Activated CD4-positive, alpha-beta memory T cell treated with anti-CD3 and anti-CD28 coated beads, Interleukin-2, amount 10 ng/mL, durations not matched to agents 7 days and 5 days (primary cell): ENCODE measurements at places on chromosomes 5 and 9. TPM values are rescaled to one million over a fixed set of nuclear protein-coding genes. Genes with fewer than 3 reads are reported as not detected.

DNA sequence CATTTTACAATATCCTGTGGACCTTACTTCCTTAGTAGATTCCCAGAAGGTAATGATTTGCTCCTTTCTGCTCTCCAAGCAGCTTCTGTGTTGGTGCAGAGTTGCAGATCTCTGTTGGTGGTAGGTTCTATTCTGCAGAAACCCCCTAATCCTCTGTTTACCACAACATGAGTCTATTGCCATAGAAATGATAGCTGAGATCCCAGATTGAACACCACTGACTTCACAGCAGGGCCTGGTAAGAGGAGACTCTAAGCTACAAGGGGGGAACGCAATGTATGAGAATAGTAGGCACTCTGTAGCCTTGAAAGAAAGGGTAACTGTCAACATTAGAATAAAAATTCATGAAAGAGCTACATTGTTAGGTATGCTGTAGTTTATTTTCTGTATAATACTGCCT is 59.5 kb downstream of the MUSK start:
- H3K4me1 ChIP-seq, result no peaks in the 10 kb centered on the region
- H3K27ac ChIP-seq, result no peak overlapping the region
- no peaks in the 10 kb centered on the region for H3K36me3 ChIP-seq
- no peak for DNase-seq
- H3K27me3 ChIP-seq, result no peaks in the 10 kb centered on the region
- H3K4me3 ChIP-seq, result no peak overlapping the region

GRCh38 chr5:375336-375920 is 53.9 kb downstream of the AHRR start:
- H3K4me1 ChIP-seq, result peaks cover 79% of the 10 kb centered on the region
- peaks cover 24% of the 10 kb centered on the region for H3K36me3 ChIP-seq
- H3K27me3 ChIP-seq, result no peaks in the 10 kb centered on the region
- peak overlapping the region; percentile 90 for H3K27ac ChIP-seq
- DNase-seq, result peak; percentile 14

GRCh38 chr5:136062366-136063274 is 33.8 kb downstream of the TGFBI start:
- peaks cover 2% of the 10 kb centered on the region for H3K27me3 ChIP-seq
- no peaks in the 10 kb centered on the region for H3K4me1 ChIP-seq
- no peak overlapping the region for H3K27ac ChIP-seq
- DNase-seq, result no peak

DNA sequence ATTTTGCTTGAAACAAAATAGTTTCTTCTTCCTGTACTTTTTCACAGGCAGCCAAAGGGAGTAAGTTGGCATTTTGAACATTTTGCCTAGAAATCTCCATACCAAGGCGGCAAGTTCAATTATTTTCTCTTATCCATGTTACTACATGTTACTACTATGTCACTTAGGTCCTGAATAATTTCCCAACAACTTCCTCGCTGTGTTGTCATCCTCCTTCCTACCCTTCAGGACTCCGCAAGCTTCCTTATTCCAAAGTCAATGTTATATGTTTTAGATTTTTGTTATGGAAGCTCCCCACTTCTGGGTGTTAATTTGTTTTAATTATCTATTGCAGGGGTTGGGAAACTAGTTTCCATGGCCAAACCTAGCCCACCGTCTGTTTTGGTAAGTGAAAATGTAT is 9.9 kb upstream of the B4GALT1 start:
- H3K4me1 ChIP-seq, result peaks cover under 1% of the 10 kb centered on the region
- DNase-seq, result no peak
- H3K4me3 ChIP-seq, result no peak overlapping the region
- no peaks in the 10 kb centered on the region for H3K36me3 ChIP-seq
- no peak overlapping the region for H3K27ac ChIP-seq

- peak overlapping the region; percentile 74 for H3K4me3 ChIP-seq
- no peak overlapping the region for H3K27ac ChIP-seq
- H3K27me3 ChIP-seq, result peaks cover 47% of the 10 kb centered on the region
- H3K36me3 ChIP-seq, result no peaks in the 10 kb centered on the region
- no peak for DNase-seq
Measured at GRCh38 chr5:161545344-161546094, 1.0 kb downstream of the GABRB2 start.

- H3K36me3 ChIP-seq, result no peaks in the 10 kb centered on the region
- DNase-seq, result no peak
- H3K4me3 ChIP-seq, result no peak overlapping the region
- H3K27me3 ChIP-seq, result no peaks in the 10 kb centered on the region
- no peak overlapping the region for H3K27ac ChIP-seq
Measured at GRCh38 chr5:92402045-92402444, 1018.9 kb upstream of the ARRDC3 start.

DNA sequence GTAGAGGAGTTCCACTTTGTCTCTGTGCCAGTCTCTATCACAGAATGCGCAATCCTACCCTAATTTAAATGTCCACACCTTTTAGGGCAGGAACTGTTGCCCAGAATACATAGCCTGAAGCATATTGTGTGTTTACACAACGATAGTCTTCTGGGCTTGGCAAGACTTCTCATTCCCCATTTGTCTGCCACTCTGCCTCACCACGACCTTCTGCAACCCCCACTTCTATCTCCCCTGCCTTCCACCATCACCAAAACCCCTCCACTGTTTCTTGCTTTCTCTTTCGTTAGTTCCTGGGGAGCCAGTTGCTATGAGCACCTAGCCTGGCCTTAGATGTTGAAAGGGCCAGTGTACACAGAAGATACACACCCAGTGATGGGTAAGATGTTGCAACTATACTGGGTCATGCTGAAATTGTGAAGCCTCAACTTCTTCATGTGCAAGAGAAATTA is 883 bp upstream of the RNF145 start:
- peak overlapping the region; percentile 81 for H3K27ac ChIP-seq
- peak overlapping the region; percentile 82 for H3K4me3 ChIP-seq
- peaks cover 25% of the 10 kb centered on the region for H3K36me3 ChIP-seq
- no peak for DNase-seq
- H3K27me3 ChIP-seq, result no peaks in the 10 kb centered on the region

GRCh38 chr9:87035879-87036278 is 88.6 kb upstream of the GAS1 start:
- H3K27ac ChIP-seq, result no peak overlapping the region
- DNase-seq, result no peak
- H3K36me3 ChIP-seq, result no peaks in the 10 kb centered on the region
- H3K4me1 ChIP-seq, result no peaks in the 10 kb centered on the region
- no peaks in the 10 kb centered on the region for H3K27me3 ChIP-seq

The C9orf50 gene
- not detected for total RNA-seq

DNA sequence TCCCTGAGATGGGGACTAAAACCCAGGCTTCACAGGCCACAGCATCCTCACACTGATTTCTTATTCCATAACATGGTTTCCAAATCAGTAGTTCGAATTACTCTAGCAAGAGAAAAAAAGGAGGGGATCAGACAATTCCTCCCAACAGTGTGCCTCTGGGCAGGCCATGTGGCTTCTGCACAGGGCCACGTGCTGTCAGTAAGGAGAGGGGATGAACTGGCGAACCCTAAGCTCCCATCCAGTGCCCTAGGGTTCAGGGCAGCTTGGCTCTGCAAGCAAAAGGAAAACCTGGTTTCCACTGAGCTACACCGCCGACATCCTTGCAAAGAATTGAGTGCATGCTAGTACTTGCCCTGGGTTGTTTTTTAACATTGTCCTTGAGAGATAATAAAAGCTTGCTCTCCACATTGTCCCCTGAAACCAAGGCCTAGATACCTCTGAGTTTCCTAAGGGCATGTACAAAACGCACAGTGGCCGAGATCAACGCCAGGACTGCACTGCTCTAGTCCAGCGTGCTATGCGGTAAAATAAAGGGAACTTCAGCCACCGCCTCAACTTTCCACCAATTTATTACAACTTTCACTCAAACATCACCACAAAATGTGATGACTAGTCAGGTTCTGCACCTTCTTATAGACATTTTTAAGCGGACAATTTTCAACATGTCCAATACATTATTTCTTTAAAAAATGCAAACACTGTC is 4.5 kb downstream of the CAMSAP1 start:
- H3K27ac ChIP-seq, result no peak overlapping the region
- no peak for DNase-seq
- H3K4me3 ChIP-seq, result no peak overlapping the region
- H3K36me3 ChIP-seq, result peaks cover 29% of the 10 kb centered on the region
- H3K4me1 ChIP-seq, result peaks cover 36% of the 10 kb centered on the region

DNA sequence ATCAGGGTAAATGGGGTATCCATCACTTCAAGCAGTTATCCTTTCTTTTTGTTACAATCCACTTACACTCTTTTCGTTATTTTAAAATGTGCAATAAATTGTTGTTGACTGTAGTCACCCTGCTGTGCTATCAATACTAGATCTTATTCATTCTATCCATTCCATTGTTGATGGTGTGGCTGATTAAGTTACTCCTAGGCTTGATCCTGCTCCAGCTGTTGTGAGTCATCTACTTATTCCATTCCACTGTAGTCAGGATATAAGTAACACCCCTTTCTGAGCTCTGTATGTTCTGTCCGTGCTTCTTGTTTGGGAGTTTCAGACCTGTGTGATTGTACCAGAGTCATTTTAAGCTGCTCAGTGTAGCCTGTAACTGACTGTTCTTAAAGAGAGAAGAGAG is 122.5 kb upstream of the RUSC2 start:
- DNase-seq, result no peak
- H3K4me3 ChIP-seq, result no peak overlapping the region
- no peaks in the 10 kb centered on the region for H3K4me1 ChIP-seq

The CDKN2A gene
- 23.2 TPM for total RNA-seq

GRCh38 chr9:108813951-108814601 is 41.7 kb downstream of the ACTL7B start:
- no peak for DNase-seq
- H3K36me3 ChIP-seq, result no peaks in the 10 kb centered on the region
- H3K4me1 ChIP-seq, result no peaks in the 10 kb centered on the region
- H3K27me3 ChIP-seq, result peaks cover 11% of the 10 kb centered on the region

DNA sequence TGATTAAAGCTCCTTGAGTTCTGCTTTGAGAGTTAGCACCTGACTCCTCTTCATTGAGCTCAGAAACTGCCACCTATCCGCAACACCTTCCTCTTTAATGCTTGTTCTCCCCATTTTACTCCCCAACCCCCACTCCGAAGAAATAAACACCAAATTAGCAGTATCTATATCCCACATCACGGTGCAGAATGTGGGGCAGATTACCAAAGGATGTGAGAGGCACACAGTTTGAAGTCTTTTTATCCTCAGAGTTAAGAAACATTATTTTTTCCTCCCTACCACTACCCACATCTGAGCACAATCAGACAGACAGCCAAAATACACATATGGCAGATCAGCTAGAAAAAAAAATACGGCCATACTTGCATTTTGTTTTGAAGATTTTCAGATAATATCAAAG is 26.1 kb upstream of the IL7R start:
- H3K27me3 ChIP-seq, result no peaks in the 10 kb centered on the region
- peak overlapping the region; percentile 74 for H3K27ac ChIP-seq
- no peak for DNase-seq
- H3K36me3 ChIP-seq, result peaks cover 3% of the 10 kb centered on the region
- H3K4me3 ChIP-seq, result peak overlapping the region; percentile 1

The SPATA31C1 gene
- not detected for total RNA-seq

GRCh38 chr5:27906481-27906880 is 868.1 kb upstream of the CDH9 start:
- no peak for DNase-seq
- no peaks in the 10 kb centered on the region for H3K36me3 ChIP-seq
- no peak overlapping the region for H3K27ac ChIP-seq
- H3K27me3 ChIP-seq, result no peaks in the 10 kb centered on the region
- H3K4me1 ChIP-seq, result no peaks in the 10 kb centered on the region

The ADAMTS19 gene
- not detected for total RNA-seq

DNA sequence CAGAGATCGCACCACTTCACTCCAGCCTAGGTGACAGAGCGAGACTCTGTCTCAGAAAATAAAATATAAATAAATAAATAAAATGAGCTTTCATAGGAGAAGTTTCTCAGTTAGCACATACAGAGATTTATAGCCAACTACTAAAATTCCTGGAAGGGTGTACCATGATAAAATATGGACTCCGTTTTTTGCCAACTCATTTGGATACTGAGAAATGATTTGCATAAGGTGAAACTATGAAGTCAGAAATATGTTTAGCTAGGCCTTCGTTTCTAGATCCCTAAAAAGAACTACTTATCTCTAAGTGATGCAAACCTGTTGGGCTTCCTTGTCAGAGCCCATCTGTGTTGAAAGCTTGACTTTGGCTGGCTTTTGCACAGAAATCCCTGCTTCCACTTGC is 56.9 kb upstream of the SLC1A1 start:
- no peak for DNase-seq
- H3K27me3 ChIP-seq, result peaks cover 5% of the 10 kb centered on the region
- H3K4me1 ChIP-seq, result no peaks in the 10 kb centered on the region
- no peaks in the 10 kb centered on the region for H3K36me3 ChIP-seq
- no peak overlapping the region for H3K4me3 ChIP-seq
- no peak overlapping the region for H3K27ac ChIP-seq

DNA sequence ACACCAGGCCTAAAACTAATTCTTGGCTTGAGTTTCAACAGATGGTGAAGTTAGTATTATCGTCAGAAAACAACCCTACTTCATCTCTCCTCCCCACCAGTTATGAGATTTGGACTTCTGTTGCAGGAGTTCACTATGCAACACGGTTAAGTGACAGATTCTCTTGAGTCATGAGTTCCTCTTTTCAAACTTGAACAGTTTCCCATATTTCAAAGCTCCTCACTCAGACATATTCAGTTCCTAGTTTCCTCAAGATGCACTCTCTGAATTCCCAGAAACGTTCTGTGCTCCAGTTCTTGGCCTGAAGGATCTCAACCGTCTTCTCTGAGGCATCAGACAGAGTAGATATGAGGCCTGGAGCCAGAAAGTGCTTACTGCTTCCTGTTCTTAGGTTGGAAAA is 7.3 kb upstream of the PTGER4 start:
- peaks cover 72% of the 10 kb centered on the region for H3K4me1 ChIP-seq
- no peaks in the 10 kb centered on the region for H3K27me3 ChIP-seq
- no peak overlapping the region for H3K27ac ChIP-seq
- H3K4me3 ChIP-seq, result no peak overlapping the region
- no peaks in the 10 kb centered on the region for H3K36me3 ChIP-seq

GRCh38 chr5:172144291-172144815 is 43.7 kb downstream of the STK10 start:
- no peak for DNase-seq
- H3K4me3 ChIP-seq, result no peak overlapping the region
- no peak overlapping the region for H3K27ac ChIP-seq
- H3K27me3 ChIP-seq, result no peaks in the 10 kb centered on the region

- no peaks in the 10 kb centered on the region for H3K36me3 ChIP-seq
- no peaks in the 10 kb centered on the region for H3K27me3 ChIP-seq
- H3K4me3 ChIP-seq, result no peak overlapping the region
- no peaks in the 10 kb centered on the region for H3K4me1 ChIP-seq
Measured at GRCh38 chr5:158369241-158369640, 510.3 kb upstream of the CLINT1 start.

The TXNDC8 gene
- total RNA-seq, result not detected

- DNase-seq, result no peak
- no peaks in the 10 kb centered on the region for H3K36me3 ChIP-seq
- no peak overlapping the region for H3K4me3 ChIP-seq
- no peak overlapping the region for H3K27ac ChIP-seq
- peaks cover 5% of the 10 kb centered on the region for H3K27me3 ChIP-seq
Measured at GRCh38 chr9:101508211-101508610, 25.4 kb upstream of the RNF20 start.

The PLK2 gene
- total RNA-seq, result 3.5 TPM

The WNK2 gene
- total RNA-seq, result not detected

GRCh38 chr5:139806111-139806510 is 10.5 kb downstream of the PSD2 start:
- peaks cover 12% of the 10 kb centered on the region for H3K27me3 ChIP-seq
- DNase-seq, result no peak
- no peaks in the 10 kb centered on the region for H3K4me1 ChIP-seq
- no peak overlapping the region for H3K4me3 ChIP-seq

The RNF183 gene
- 0.40 TPM for total RNA-seq
